ENCODE measurements at places on chromosomes 7 and 10.

DNA sequence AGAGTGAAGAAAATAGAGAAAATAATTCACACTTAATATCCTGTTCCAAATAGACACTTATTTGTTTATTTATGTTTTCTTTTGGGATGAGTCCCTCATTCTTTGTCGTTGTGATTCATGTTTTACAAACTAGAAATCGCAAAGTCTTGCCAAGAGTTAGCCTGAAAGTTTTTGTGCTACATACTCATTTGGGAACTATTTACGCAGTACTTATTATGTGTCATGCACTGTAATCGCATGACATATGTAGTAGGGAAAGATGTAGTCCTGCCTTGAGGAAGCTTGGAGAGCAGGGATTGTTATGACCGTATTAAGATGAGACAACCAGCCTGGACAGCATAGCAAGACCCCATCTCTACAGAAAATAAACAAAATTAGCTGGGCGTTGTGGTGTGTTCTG lies 189.3 kb downstream of the ABCA13 start:
- DNase-seq, result no peak

DNA sequence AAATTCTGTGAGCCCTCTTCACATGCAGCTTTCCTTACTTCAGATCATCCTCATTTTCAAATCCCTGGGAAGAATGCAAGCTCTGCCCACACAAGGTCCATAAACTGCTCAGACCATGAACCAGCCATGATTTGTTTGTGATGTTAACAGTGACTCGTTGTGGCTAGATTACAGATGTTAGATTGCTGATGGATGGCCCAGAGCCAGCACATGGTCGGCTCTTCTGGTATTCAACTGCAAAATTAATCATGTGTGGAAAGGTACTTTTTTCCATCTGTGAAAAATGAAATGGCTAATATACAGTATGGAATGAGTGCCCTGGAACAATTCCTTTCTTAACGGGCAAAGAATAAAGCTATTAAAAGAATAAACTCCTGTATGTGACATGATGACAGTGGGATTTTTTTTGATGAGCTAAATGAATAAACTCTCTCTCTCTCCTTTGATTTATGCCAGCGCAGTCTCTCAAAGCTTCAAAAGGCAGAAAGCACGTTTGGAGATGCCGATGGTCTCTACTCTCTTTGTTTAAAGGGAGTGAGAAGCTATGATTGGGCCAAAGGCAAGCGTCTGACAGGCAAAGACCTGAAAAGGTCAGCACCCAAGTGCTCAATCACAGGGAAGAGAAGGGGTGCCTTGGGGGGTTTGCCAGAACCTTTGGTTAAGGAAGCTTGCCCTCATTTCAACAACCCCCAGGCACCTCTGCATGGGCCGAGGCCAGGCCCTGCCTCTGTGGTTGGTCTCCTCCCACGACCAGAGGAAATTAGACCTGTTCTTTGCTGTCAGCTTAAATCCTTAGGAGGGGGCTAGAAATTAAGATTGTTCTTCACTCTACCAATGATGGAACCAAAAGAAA lies 444.0 kb upstream of the NFE2L3 start:
- no peak for DNase-seq

DNA sequence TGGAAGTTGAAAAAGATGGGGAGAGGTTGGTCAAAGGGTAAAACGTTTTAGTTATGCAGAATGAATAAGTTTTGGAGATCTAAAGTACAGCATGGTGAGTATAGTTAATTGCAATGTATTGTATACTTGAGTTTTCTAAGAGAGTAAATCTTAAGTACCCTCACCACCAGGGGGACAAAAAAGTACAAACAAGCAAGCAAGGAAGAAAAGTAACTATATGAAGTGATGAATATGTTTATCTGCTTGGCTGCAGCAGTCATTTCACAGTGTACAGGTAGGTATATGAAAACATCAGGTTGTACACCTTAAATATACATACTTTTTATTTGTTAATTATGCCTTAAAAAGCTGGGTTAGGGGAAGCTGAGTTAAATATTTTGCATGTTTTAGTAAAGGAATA lies 157.3 kb downstream of the PCLO start:
- DNase-seq, result no peak

DNA sequence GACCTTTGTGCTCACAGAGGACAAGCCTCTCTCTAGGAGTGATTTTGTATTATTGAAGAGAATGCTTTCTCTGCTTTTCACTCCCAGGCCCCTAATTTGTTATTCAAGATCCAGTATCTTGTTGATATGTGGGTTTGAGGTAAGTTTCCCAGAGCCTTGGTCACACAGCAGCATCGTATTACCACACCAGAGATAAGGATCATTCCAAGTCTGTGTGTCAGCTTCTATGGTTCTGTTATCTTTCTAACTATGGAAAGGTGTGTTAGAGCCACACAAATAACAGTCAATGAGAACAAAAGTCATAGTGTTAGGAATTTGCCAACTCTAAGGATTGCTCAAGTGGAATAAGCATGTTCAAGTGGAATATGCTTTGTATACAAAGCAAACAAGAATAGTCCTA lies 1208.3 kb downstream of the GATA3 start:
- no peak for DNase-seq

DNA sequence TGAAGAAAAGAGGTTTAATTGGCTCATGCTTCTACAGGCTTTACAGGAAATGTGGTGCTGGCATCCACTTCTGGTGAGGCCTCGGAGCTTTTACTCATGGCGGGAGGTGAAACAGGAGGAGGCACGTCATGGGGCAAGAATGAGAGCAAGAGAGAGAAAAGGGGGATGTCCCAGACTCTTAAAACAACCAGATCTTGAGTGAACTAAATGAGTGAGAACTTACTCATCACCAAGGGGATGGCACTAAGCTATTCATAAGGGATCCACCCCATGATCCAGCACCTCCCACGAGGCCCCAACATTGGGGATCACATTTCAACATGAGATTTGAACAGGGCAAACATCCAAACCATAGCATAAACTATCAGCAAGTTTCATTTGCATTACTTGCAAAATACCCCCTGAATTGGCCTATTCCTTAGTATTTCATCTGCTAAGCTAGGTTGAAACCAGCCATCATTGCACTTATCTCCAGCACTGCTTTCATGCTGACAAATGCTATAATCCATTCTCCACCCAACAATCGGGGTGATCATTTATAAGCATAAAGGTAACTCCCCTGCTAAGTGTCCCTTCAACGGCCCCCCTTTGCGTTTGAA lies 179.0 kb downstream of the NOC3L start:
- no peak for DNase-seq
